ENCODE measurements at places on chromosomes 2 and 18.
A peak's percentile ranks its signal among the peaks of the same experiment; 100 is the strongest.

- DNase-seq, result peak; percentile 69
These were observed 2.1 kb downstream of the POMC start for GRCh38 chr2:25165992-25166875.

DNA sequence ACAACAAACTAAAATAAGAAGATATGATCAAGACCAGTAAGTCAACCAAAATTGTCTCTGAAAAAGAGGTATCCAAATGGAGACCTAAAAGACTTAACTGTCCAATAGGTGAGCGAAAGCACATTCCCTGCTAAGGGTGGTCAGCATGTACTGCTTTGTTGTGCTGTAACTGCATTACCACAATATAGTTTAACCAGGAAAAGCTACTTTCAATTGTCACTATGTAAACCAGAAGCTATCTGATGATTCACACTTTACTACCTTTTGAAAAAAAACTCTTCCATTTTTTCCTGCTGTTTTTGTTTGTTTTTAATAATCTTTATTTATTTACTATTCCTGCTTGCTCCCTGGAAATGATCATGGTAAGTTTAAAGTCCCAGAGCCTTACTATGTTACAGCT is 36.1 kb downstream of the ASXL2 start:
- DNase-seq, result no peak

GRCh38 chr2:236161531-236161930 is 6.7 kb downstream of the GBX2 start:
- DNase-seq, result no peak

DNA sequence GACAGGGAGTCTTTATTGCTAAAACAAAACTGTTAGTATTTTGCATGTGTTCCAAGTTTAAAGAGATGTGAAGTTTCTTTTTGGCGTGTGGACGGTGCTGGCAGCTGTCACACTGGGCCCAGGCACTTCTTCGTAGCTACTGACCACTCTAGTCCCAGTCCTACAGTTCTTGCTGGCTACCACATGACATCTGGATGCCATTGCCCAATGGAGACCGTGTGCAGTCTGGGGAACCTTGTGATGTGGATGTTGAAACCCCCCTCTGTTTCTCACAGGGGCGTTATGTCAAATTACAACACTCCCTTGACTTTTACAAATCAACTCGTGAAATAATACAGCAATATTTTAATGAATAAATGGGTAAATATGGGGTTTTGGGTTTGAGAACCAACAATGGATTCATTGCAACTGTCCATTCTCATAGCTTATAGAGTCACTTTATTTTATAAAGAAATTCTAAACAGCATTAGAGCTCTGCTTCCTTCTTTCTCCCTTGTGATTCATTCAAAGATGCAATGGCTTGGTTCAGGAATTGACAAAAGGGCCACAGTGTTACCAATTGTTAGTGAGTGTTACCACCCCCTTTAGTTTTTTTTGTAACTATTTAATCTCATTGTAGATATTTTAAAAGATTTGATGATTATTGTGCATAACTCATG is 1.2 kb downstream of the GPD2 start:
- peak; percentile 89 for DNase-seq

DNA sequence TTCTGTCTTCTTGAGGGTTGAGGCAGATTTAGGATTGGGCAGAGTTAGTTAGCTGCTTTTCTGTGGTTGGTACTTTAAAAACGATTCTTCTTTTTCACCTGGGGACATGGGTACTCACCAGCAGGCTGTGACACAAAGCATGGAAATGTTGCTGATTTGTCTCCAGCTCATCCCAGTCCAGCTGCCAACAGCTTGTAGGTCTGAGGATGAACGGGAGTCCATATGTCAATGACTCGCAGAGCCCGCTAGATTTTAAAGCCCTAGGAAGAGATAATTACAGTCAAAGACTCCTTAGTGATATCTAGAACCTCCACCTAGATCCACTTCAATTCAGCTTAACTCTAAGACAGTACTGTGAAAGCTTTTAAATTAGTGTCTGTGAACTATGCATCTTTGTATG is 20.8 kb downstream of the DOK1 start:
- no peak for DNase-seq

- no peak for DNase-seq
These were observed 35.5 kb downstream of the RPRD1A start for GRCh38 chr18:36031903-36032302.

DNA sequence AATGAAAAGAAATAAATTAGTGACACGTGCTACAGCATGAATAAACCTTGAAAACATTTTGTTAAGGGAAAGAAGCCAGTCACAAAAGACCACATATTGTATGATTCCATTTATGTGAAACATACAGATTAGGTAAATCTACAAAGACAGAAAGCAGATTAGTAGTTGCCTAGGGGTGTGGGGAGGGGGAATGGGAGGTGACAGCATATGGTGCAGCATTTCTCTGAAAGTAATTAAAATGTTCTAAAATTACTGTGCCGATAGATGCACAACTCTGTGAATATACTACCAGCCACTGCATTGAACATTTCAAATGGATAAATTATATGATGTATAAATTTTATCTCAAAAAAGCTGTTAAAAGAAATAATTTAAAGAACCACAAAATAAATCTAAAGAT is 161.0 kb downstream of the TRIB2 start:
- DNase-seq, result no peak

- DNase-seq, result no peak
These were observed 406.0 kb upstream of the POU3F3 start for GRCh38 chr2:104447831-104448434.

All from suppressor macrophage treated with lipopolysaccharide for 1 hour (primary cell).